Activated naive CD4-positive, alpha-beta T cell treated with anti-CD3 and anti-CD28 coated beads, Interleukin-2, amount 10 ng/mL, durations not matched to agents 7 days and 5 days (primary cell): ENCODE measurements at places on chromosomes 5 and 9.

DNA sequence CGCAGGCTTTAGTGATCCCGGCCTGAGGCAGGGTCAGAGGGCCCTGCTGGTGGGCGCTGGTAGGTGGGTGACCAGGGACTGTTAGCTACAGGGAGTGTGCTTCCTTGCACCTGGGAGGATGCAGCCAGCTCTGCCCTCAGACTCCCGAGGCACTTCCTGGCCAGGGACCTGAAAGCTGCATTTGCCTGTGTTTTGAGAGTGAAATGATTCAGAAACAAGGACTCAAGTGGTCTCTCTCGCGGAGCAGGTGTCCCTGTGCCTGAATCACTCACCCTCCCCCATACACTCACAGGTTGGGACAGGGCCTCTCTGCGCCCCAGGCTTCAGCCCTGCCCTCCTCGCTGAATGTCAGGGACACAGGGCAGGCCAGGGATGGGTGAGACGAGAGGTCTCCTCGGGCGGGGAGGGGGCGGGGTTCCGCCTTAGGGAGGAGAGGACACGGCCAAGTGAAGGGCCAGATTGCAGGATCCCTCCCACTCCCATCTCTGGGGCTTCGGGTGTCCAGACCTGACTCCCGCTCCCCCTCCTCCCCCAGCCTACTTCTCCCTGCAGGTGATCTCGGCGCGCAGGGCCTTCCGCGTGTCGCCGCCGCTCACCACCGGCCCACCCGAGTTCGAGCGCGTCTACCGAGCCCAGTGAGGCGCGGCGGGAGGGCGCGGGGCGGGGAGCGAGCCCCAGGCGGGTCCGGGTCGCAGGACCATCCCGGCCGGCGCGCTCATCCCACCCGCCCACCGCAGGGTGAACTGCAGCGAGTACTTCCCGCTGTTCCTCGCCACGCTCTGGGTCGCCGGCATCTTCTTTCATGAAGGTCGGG, 1.5 kb downstream of the LTC4S start:
- DNase-seq = no peak

DNA sequence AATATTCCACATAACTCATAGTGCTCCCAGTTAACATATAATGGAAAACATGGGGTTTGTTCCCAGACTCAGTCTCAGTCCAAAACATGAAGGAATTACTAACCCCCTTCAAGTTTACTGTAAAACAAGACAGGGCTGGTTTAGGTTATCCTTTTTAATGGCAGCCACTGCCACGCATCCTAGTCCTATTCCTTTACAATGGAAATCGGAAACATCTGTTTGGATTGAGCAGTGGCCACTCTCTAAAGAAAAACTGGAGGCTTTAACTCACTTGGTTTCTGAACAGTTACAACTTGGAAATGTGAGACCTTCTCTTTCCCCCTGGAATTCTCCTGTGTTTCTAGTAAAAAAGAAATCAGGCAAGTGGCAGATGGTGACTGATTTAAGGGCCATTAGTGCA, 609.9 kb upstream of the ACO1 start:
- DNase-seq = no peak

DNA sequence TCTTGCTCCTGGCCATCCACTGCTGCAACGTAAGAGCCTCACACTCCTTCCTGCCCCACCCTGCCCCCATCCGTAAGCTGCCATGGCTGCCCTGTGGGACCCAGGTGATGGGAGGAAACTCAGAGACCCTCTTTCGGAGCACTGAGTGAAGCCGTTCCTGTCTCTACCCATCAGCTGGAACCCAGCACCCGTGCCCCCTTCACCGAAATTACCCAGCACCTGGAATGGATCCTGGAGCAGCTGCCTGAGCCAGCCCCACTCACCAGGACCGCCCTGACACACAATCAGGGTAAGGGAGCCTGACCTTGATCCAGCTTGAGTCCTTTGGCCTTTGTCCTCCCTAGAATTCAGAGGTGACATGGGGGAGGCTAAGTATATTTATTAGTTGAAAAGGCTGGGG, 3.2 kb downstream of the TESK1 start:
- DNase-seq = no peak

GRCh38 chr5:31863991-31864411, 225.1 kb downstream of the PDZD2 start:
- DNase-seq = no peak

GRCh38 chr9:105557804-105558610, at the start of gene FKTN:
FKTN (plus strand) TSS chr9:105558131; CDS start chr9:105575033, 16,902 bp downstream.
- DNase-seq = peak; percentile 89

- DNase-seq = no peak
These were observed 164.9 kb downstream of the SLC24A2 start for GRCh38 chr9:19623941-19624340.

DNA sequence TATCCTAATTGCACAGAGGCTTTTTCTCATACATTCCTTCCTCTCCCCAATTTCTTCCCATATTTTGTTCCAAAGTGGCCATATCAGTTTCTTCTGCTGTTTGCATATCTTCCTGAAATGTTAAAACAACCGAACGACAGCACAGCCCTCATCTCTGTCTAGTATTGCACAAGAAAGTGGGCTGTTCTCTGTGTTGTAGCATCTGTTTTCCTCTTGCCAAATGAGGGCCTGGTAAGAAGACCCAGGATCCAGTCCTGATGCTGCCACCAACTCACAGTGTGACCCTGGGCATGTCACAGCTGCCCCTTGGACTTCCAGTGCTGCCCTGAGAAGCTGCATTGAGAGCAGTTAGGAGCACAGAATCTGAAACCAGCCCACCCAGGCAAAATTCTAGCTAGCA, 4.1 kb downstream of the SLC31A2 start:
- no peak for DNase-seq

- no peak for DNase-seq
These were observed 94.7 kb upstream of the ITGA2 start for GRCh38 chr5:52894451-52894850.

GRCh38 chr9:6014670-6015270, 654 bp downstream of the RANBP6 start:
- DNase-seq = no peak

DNA sequence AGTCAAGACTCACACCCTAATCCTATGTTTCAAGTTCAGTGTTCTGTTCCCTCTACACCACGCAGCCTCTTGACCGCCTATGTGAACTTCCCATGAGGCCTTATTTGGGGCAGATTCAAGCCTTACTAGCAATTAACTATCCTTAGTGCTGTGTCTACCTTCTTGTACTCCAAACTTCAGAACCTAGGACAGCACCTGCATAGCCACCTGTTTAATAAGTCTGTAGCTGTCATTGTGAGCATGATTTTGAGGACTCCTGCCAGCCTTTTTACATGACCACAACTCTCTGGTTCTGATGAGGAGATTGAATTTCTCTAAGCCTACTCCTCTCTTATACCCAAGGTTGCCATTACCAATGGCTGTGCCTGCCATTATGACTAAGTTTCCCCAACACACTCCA, 50.8 kb upstream of the PCSK1 start:
- peak; percentile 23 for DNase-seq
